Fibroblast of skin of left quadriceps (primary cell): ENCODE measurements at places on chromosomes 11 and 22.
A peak's percentile ranks its signal among the peaks of the same experiment; 100 is the strongest.

DNA sequence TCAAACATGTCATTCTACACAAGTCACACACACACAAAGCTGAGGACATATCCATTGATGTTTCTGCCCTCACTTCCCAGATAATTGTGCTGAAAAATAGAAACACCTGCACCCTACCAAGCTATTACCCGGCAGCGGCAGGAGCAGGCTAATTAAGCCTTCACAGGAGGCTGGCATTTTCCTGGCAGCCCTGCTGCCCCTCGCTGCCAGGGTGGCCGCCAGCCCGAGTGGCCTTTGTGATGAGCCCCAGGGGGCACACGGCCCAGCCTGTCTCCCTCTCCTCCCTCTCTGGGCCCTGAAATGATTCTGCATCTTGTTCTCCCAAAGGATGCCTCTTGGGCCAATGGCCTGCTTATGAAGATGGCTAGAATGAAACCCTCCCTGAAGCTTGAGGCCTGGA, 76.2 kb upstream of the TP53I11 start:
- DNase-seq: no peak

DNA sequence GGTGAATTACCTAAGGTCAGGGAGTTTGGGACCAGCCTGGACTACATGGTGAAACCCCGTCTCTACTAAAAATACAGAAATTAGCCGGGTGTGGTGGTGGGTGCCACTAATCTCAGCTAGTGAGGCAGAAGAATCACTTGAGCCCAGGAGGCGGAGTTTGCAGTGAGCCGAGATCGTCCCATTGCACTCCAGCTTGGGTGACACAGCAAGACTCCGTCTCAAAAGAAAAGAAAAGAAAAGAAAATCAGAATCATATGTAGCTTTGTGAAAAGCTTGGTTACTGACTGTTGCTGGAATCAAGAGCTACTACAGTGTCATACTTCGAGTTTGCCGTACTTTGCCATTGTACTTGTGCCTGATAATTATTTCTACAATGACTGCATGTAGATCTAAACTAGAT, 4.2 kb upstream of the TMEM135 start:
- no peak for DNase-seq

GRCh38 chr11:7515447-7515886, 1.7 kb downstream of the PPFIBP2 start:
- DNase-seq: no peak

DNA sequence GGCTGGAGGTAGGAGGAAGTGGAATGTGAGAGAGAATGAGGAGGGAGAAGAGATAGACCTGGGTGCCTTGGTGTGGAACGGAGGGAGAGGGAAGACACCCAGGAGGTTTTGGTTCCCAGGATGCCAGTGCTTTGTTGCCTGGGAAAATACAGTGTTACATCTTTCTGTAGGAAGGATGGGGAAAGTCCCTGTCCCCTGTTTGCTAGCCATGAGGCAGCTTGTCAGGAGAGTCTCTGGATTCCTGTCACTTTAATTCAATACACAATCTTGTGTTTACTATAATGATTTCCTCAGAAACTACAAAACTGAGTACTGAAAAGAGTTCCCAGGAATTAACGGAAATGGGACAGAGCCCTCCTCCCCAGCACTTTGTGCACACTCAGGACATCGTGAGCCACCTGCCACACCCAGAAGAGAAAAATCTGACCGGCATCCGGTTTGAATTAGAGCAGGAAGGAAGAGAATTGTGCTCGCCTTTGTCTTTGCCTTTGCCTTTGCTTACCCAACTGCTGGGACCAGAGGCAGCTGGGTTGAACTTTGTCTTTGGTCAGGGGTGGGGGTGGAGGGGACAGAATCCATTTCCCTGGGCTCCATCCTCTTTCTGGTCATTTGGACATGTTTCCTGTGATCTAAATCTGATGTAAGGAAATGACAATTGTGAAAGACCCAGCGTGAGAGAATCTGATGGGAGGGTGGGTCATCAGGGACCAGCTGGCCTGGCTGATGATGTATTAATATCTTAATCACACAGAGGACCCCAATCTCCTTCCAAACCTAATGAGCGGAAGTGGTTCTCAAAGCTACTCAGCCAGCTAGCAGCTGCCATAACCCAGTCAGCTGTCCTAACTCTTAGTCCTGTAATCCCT, 1.3 kb upstream of the LIMK2 start:
- no peak for DNase-seq

- no peak for DNase-seq
Observed at GRCh38 chr11:61756452-61757212, 4.2 kb downstream of the MYRF start.

DNA sequence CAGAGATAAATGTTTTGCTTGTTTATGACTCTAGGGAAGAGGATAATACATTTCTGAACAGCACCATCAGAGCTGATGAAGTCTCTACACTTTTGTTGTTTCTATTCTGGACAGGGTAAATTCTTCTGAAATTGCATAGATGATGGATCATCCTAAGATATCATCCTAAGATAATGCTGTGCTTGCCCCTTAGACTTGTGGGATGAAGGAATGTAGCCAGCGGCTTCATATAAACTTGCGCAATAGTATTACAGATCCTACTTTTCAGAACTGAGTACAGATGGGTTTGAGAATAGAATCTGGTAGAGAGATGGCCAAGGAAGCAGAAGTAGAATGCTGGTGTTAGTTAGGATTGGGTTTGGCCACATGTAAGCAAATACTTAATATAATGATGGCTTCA, 61.0 kb downstream of the NCAM1 start:
- no peak for DNase-seq

DNA sequence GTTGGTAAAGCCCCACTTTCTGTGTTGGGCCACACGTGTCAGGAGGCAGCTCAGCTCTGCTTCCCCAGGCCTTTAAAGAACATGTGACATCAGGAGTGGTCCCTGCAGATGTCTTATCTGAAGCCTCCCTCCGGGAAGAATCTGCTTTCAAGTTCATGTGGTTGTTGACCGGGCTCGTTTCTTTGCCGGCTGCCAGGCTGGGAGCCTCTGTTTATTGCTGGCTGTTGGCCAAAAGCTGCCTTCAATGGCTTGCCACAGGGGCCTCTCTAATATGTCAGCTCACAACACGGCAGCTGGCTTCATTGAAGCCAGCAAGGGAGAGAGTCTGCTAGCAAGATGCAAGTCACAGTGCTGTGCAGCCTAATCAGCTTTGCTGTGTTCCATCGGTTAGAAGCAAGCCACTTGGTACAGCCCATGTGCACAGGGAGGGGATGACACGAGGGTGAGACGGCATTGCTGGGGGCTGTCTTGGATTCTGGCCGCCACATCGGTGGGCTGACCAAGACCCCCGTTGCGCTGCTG, 14.6 kb downstream of the MRGPRF start:
- no peak for DNase-seq

DNA sequence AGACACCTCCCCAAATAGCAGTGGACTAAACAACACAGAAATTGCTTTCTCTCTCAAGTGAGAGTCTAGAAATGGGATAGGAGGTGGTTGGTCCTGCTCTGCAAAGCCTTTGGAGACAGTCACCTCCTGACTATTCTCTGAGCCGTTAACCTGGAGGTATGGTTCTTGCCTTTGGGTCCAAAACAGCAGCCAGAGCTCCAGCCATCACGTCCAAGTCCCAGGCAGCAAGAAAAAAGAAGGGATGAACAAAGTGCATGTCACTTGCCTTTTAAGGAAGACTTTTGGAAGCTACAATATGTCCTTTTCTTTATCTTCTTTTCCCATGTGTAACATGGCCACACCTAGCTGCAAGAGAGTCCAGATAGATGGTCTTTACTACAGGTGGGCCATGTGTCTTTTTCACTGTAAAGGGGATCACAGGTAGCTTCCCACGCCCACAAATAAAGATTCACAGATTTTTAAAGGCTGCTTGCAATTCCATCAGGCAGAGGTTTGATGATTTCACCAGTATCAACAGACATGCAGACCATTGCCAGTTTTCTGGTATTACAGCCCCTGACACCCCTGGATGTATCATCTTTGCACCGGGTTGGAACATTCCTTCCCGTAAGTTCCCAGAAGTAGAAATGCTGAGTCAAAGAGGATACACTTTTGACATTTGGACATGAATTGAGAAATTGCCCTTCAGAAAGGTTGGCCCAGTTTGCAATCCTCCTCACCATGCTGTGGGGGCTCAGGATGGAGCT, 66.0 kb downstream of the MYEOV start:
- DNase-seq: no peak

DNA sequence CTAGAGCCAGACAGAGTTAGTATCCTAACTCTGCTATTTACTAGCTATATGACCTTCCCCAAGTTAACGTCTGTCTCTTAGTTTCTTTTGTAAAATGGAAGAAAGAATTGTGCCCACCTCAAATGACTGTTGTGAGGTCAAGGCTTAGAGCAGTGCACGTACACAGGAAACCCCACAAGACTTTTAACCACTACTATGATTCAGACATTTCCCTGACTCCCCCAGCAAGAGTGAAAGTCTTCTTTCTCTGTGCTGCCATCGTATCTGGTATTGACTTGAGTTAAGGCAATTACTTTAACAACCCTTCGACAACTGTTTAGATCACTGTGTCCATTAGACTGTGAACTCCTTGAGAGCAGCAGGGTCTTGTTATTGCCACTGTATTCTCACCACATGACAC, 2.6 kb upstream of the OR52W1 start:
- no peak for DNase-seq

DNA sequence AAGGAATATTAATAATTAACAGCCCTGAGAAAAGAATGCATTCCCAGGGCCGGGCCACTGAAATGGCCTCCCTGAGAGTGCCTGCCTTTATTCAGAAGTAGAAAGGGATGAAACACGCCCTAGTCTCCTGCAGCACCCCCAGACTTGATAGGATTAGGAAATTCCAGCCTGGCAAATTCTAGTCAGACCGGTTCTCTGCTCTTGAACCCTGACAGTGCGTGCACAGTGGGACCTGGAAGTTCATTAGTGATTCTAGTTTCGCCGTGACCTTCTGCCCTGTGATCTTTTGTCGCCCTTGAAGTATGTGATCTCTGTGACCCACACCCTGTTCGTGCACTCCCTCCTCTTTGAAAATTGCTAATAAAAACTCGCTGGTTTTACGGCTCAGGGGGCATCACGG, 2.1 kb upstream of the GSTP1 start:
- DNase-seq: no peak

GRCh38 chr11:107272561-107272960, 185.1 kb downstream of the CWF19L2 start:
- DNase-seq: no peak

DNA sequence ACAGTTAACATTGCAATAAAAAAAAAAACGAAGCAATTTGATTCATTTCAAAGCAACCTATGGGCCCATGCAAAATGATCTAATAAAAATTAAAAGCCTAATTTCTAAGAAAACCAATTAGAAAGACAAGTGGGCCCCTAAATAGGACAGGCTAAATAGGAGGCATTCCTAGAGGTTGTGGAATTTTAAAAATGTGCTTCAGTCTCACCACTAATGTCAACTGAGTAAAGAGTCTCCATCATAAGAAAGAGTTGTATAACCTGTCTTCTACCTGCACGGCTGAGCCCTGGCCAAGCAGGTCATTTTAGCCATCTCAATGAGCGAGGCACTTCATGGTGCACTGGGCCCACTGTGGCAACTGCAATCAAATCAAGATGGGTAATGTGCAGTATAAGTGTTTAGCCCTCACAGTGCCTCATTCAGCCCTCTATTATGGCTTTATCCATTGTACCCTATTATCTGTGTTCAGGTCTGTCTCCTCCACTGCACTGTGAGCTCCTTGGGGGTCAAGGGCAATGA, 76.4 kb downstream of the PRSS23 start:
- no peak for DNase-seq

DNA sequence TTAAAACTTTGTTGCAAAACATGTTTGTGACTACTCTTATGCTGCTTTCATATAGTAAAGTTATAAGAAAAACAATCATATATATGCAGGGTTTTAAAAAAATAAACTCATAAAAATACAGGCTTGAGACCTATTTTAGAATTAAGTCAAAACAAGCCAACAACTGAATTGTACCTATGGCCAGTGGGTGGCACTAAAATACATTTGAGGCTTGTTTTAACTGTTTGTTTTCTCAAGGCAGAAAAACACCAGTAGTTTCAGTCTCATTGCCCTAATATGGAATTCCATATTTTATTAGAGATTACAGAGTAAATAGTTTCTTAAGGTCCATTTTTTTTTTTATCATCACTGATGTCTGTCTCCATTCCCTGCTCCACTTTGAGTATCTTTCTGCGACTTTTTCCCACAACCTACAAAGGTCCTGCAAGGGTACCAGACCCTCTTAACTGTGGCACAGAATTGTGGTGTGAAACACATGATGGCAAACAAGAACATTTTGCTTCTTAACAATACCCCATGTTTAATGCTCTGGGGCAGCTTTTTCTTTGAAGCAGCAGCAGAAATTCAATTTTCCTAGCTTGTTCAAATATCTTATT, 8.5 kb upstream of the CCDC89 start:
- DNase-seq: peak; percentile 39

- DNase-seq: no peak
Observed at GRCh38 chr22:23473901-23474300, 106.2 kb downstream of the IGLL1 start.

- no peak for DNase-seq
Observed at GRCh38 chr22:19986011-19986409, 30.6 kb downstream of the ARVCF start.

DNA sequence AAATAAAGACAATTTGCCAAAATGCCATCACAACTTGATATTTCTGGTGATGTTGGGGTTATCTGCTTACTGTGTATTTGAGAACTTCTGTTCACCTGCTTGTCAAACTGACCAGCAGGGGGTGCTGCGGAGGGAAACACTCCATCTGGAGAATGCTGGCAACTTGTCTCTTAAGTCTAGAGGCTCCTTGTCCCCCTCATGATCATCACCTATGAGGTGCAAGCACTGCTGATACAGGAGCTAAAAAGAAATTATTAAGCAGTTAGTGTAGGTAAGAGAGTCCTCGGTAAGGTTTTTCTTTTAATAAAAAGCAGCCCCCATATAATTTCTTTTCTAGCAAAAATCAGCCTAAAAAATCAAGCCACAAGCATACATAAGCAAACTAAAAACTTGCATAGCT, 32.7 kb upstream of the GLYATL1B start:
- DNase-seq: peak; percentile 17

DNA sequence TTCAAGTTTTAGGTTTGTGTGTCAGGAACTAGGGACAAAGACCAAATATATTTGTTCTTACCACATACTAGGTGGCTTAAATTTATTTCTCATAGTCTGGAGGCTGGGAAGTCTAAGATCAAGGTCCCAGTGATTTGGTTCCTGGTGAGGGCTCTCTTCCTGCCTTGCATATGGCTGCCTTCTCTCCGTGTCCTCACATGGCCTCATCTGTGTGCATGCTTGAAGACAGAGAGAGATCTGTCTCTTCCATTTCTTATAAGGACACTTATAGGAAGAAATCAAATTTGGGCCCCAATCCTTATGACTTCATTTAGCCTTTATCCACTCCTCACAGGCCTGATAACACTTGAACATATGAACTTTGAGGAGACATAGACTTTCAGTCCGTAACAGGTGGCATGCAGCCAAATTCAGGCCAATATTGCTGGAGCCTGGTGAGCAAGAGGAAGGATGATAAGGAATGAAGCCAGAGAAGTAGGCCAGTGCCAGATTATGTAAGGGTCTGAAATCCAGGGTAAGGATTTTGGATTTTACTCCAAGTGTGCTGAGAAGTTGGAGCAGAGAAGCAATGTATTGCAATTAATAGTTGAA, 35.1 kb downstream of the TTC17 start:
- no peak for DNase-seq
